ENCODE measurements at places on chromosomes 12 and 14.

- DNase-seq = no peak
Observed at GRCh38 chr12:107126796-107127481, 33.6 kb upstream of the CRY1 start.

GRCh38 chr12:39935839-39936238 is 170.0 kb downstream of the SLC2A13 start:
- no peak for DNase-seq

- no peak for DNase-seq
Observed at GRCh38 chr12:130981074-130981742, 27.5 kb downstream of the ADGRD1 start.

GRCh38 chr14:84253326-84253725 is 1276.6 kb upstream of the FLRT2 start:
- DNase-seq = no peak

- DNase-seq = no peak
Observed at GRCh38 chr14:88614218-88614907, 51.5 kb downstream of the ZC3H14 start.

Data from activated naive CD4-positive, alpha-beta T cell treated with anti-CD3 and anti-CD28 coated beads, Interleukin-2, amount 50 U/mL, for 72 hours (primary cell).